Umbilical cord (tissue), 2 donors: ENCODE measurements at places on chromosomes 4 and X.
A peak's percentile ranks its signal among the peaks of the same experiment; 100 is the strongest.

- DNase-seq = no peak
These were observed 65.6 kb downstream of the RAB40A start for GRCh38 chrX:103453655-103454054.

DNA sequence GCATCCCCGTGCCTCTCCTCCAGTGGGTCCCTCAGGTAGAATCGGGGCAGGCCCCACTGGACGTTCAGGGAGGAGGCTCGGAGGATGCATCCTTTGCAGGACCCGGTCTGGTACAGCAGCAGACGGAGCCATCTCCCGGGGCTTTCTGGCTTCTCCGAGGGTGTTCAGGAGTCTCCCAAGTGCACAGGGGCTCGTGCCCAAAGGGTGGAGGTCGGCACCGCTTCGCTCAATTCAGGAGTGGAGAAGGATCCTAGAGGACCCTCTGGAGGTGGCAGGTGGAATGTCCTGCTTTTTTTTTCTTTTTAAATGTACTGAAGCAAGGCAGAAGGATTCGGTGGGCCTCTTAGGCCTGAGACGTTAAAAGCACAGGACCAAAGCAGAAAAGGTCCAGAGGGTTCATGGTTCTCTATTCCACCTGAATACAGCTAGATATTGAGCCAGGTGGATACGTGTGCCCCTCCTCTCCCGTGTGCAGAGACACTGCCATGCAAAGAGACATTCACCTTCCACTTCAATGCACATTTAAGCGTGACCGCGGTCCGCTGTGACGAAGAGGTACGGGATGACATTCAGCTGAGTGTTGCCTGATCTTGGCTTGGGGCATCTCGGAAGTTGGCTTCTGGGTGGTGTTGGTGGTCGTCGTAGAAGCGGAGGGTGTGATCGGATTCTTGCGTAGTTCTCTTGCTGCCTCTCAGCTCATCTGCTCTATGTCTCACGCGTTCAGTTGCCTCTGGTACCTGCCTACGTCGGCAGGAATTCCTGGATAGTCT lies 281.2 kb upstream of the AGTR2 start:
- DNase-seq = no peak

DNA sequence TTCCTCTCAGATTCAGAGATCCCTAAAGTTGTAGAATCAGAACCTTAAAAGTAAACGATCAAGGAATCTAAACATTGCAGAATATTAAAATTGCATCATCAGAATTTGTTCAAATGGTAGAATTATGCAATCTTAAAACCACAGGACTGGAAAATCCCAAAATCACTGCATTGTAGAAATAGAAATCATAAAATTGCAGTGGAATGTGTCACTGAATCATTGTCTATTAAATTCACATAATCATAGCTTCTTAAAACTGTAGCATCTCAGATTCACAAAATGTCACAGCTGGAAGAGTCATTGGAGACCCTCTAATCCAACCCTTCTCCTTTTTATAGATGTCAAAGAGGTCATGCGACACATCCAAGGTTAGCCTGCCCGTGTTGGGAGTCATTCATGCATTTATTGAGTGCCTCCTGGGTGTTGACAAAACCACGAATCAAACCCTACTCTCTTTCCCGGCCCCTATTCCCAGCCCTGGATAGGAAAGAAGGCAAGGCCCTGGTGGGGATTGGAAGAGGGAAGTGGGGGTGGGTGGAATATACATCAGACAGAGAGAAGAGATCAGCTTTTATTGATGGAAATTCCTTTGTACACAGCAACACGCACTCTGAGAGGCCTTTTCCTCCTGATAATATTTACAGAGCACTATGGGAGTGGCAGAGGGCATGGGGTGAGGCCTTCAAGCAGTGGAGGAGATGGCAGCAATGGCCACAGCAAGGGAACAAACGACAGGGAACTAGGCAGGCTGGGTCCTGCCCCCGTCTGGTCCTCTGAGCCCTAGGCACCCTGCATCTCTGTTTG lies 15.4 kb downstream of the IQSEC2 start:
- DNase-seq = no peak

GRCh38 chrX:150262456-150262855 lies 100.7 kb upstream of the MAMLD1 start:
- no peak for DNase-seq

- peak; percentile 2 for DNase-seq
These were observed 131.3 kb downstream of the IL1RAPL2 start for GRCh38 chrX:104697294-104697693.

- DNase-seq = no peak
These were observed 28.1 kb upstream of the RASGEF1B start for GRCh38 chr4:81499840-81500239.

DNA sequence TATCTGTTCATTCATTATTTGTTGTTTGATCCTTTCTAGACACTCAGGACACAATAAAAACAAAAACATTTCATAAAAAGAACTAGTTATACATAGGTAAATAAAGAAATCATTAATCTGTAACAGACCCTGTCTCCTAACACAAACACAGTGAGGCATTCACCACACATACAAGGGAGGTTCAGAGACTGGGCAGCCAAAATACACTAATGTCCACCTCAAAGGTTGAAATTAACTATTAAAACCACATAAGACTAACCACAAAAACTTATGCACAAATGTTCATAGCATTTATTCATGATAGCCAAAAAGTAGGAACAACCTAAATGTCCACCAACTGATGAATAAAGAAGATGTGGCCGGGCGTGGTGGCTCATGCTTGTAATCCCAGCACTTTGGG lies 7.8 kb downstream of the PAPSS1 start:
- no peak for DNase-seq

DNA sequence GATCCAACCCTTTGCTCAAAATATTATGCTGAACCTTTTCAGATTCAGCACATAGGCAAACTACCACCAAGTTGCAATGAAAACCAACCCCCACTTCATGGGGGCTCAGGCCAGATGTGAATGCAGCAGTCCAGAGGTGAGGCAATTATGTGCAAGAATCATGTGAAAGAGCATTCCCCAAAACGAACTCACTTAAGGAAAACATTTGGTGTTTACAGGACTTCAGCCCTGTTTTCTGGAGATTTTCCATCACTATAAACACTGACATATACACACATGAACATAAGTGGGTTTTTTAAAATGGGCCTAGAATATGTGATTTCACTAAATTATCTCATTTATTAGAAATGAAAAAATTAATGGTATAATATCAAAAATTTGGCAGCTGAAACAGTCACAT lies 31.5 kb downstream of the BMP3 start:
- no peak for DNase-seq

- no peak for DNase-seq
These were observed 1.0 kb downstream of the CDS1 start for GRCh38 chr4:84583876-84584380.

DNA sequence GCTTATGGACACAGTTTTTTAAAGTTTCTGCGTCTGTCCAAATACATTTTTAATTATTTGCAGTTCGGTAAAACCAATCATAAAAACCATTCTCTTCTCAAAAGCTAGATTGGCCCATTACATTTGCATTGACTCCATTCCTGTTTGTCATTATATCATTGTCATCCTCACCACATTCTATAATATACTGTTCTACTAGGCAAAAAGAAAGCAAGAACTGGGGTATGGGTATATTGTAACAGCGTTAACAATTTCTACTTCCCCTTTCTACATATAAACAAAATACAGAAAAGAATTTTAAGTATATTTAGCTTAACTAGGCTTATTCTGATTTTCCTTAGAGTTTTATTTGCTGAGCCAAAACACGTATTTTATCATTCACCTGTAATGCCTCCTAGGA lies 91.8 kb downstream of the RAP1GDS1 start:
- DNase-seq = no peak

DNA sequence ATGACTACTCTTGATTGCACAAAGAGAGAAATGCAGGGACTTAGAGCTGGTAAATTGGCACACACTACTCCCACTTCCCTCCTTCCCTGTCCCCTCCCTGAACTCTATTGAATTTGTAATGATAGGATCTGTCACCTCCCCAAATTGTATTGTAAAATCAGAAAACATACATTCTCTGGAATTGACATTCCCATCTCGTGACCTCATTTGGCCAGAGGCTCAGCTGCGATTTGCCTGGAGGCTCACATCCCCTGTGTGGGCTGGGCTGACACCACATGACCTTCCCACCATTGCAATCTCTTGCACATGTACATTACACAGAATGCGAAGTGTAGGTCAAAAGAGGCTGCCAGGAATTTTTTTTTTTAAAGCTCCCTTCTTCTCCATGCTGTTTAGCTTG lies 172.1 kb downstream of the MID1IP1 start:
- DNase-seq = peak; percentile 42

DNA sequence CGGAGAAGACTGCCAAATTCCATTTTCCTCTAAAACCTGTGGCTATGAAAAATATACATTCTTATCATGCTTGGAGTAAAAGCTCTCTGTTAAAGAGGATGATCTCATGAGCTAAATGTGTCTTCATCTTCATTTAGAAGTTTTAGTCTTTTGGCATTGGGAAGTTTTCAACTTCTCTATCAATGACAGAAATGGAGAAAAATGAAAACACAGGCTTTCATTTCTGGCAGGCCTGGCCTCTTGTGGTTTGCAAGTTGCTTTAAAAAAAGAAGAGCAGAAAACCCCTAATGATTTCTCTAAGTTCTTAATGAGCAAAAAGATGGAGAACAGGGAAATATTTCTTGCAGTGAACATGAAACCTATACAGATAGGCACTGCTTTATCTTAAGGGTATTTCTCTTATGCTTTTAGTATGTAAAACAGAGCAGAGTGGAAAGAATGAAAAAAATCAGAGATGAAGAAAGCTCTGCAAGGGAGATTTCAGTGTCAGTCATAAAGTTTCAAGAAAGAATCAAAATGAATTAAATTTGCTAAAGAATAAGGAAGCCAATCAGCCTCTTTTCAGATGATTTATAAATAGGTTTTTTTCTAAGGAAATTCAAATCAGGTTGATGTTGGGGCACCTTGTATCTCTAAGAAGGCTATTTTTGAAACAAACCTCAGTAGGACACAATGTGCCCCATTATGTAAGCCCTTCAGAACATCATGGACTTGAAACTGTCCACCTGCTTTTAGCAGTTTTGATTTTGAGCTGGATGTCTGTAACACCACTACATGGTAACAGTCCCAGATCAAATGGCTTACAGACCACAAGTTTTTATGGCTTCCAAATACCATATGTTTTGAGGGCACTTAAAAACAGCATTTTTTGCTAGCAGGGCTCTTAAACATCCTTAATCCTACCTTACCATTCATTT lies 225.0 kb downstream of the GRIA3 start:
- peak; percentile 28 for DNase-seq

- DNase-seq = no peak
These were observed 172.4 kb upstream of the MAGEB16 start for GRCh38 chrX:35625714-35626113.

DNA sequence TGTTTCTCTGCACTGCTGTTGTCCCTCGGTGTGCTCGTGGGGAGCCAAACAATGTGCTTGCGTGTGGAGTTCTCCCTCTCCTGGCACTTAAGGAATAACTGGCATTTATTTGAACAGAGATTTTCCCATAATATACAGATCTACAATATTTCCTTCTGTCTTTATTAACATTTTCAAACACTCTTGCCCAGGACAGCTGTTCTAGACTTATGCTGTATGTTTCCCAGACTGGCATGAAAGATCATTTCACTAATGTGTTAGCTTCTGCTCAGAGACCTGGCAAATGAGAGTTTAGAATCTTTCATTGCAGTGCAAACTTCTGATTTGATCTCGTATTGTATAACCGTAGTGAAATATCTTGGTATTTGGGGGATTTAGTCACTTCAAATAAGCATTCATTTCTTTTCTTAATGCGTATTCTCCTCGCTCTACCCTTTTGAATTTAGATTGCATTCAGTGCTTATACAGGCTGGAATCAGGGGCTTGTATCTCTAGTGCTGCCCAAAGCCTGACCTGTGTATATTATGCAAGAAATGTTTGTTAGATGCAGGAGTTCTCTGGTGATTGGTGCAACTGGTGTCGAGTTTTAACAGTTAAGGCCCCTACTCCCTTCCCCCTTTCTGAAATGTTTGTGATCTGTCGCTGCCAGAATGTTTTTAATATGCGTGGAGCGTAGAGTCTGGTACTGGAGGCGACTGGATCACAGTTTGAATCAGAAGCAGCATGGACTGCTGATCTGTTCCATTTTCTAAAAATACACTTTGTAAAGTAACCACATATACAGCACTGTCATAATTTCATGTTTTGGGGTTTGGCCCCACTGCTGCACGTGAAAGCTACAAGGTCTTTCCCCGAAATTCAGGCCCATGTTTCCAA lies 326.3 kb downstream of the ARHGAP10 start:
- no peak for DNase-seq

DNA sequence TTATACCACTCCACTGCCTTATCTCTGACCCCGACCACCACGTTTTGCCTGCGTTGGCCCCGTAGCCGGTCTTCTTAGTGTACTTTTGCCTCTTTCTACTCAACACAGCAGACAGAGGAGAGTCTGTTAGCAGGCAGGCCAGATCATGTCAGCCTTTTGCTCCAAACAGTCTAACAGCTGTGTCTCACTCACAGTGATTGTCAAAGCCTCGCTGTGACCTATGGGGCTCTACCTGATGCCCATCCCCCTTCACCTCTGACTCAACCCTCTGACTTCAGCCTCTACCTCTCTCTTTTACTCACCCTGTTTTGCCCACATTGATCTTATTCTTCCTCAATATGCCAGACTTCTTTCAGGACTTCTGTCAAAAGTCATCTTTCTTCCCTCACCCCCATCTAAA lies 127.1 kb downstream of the TRIML1 start:
- DNase-seq = no peak

- no peak for DNase-seq
These were observed 27.8 kb downstream of the RASL11B start for GRCh38 chr4:52889778-52890520.

DNA sequence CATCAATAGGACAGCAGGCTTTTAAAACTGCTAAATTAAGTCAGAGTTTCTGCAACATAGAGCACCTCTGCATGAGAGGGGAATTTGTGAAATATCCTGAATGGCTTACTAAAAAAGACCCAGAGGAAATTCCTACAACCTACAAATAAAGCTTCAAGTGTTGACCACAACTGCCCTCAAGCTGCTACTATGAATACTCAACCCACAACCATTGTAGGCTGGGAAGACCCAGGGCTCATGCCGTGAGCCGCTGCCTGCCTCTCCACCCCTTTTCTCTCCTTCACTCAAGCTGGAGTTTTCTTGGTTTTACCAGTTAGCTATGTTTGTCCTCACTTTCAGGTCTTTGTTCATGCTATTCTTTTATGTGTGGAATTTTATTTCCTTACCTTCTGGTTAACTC lies 151.6 kb downstream of the EMCN start:
- DNase-seq = no peak

DNA sequence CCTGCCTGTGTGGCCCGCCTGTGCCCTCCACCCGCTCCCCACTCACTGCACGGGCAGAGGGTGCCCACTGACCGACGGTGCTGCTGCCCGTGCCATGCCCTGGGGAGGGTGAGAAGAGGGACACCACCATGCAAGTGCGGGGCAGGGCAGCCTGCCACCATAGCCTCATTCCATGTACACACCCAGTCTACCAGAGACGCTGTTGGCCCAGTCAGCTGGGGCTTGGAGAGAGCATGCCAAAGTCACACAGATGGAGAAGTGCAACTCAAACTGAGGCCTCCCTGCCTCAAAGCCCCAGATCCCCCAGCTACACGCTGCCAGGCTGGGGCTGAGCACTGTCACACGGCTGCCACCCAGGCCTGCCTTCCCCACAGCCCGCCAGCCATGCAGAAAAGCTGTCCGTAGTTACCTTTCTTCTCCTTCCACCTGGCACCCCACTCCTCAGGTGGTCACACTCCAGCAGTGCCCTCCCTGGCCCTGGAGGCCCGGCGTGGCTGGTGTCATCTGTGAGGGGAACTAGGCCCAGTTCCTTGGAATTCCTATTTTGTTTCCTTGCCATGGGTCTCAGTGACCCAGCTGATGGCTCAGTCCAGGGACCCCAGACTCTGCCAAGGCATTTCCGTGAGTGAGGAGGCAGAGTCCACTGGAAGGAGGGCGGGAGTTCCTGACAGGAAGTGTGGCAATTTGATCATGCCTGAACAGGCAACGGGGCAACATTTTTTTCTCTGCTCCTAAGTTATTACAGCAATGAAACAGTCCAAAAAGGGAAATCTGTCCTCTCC lies at the start of gene SLC2A9:
TSS of gene SLC2A9 (minus strand) at position 627 of the 782 bp plus-strand sequence. CDS start at position 559, 68 bp downstream.
- DNase-seq = no peak
